Ascending aorta (tissue), 2 donors: ENCODE measurements at places on chromosomes 13 and 19. TPM values are rescaled to one million over a fixed set of nuclear protein-coding genes. Genes with fewer than 3 reads are reported as not detected.

- H3K4me1 ChIP-seq: peaks cover 8% of the 10 kb centered on the region
- H3K27ac ChIP-seq: no peak overlapping the region
- no peaks in the 10 kb centered on the region for H3K27me3 ChIP-seq
- peaks cover 38% of the 10 kb centered on the region for H3K36me3 ChIP-seq
- H3K4me3 ChIP-seq: no peak overlapping the region
- no peak for DNase-seq
Observed at GRCh38 chr19:47486900-47487299, 2.9 kb upstream of the KPTN start.

DNA sequence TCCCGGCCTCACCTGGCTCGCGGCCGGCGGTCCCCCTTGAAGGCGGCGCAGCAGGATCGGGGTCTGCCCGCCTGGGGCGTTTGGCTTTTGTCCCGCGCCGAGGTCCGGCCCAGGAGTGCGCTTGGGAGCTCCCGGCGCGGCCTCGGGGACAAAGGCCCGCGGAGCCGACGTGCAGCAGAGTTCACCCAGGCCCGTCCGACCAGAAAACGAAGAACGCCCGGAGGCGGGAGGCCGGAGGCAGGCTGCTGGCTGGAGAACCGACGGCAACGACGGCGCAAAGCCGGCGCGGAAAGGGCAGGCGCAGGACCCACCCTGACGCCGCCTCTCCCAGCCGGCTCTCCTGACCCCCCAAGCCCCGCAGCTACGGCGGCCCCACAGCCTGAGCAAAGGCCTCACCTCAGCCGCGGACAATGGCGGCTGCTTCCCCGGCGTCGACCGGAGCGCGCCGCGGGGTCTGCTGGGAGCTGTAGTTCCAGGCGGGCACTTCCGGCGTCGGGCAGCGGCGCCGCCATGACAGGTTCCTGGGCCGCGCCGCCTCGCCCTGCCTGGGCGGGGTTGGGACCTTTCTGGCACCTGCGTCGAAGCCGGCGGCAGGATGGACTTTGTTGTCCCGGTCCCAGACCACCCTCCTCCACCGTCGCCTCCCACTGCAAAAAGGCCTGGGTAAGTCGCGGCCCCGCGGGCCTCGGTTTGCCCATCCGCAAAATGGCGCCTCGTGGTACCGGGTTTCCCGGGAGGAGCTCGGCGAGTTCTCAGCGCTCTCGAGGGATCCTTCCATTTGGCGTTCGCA is at the start of gene ZNF606:
Gene ZNF606 (minus strand): TSS at position 437 of the 790 bp plus-strand sequence. CDS start 1,501 bp downstream, outside the sequence.
- peak; percentile 90 for DNase-seq
- H3K36me3 ChIP-seq: peaks cover 65% of the 10 kb centered on the region
- H3K4me1 ChIP-seq: peaks cover 4% of the 10 kb centered on the region
- H3K27me3 ChIP-seq: no peaks in the 10 kb centered on the region
- peak within 1 kb of the TSS; percentile 89 for H3K27ac ChIP-seq
- H3K4me3 ChIP-seq: peak within 1 kb of the TSS; percentile 78

DNA sequence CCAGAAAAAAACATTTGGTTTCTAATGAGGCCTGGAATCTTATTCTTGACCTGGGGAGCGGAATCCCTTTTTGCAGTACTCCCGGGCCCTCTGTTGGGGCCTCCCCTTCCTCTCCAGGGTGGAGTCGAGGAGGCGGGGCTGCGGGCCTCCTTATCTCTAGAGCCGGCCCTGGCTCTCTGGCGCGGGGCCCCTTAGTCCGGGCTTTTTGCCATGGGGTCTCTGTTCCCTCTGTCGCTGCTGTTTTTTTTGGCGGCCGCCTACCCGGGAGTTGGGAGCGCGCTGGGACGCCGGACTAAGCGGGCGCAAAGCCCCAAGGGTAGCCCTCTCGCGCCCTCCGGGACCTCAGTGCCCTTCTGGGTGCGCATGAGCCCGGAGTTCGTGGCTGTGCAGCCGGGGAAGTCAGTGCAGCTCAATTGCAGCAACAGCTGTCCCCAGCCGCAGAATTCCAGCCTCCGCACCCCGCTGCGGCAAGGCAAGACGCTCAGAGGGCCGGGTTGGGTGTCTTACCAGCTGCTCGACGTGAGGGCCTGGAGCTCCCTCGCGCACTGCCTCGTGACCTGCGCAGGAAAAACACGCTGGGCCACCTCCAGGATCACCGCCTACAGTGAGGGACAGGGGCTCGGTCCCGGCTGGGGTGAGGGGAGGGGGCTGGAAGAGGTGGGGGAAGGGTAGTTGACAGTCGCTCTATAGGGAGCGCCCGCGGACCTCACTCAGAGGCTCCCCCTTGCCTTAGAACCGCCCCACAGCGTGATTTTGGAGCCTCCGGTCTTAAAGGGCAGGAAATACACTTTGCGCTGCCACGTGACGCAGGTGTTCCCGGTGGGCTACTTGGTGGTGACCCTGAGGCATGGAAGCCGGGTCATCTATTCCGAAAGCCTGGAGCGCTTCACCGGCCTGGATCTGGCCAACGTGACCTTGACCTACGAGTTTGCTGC is at the start of gene ICAM4:
Gene ICAM4 (plus strand): TSS at position 153 of the 935 bp plus-strand sequence. CDS start 58 bp downstream, at position 211.
- H3K4me1 ChIP-seq: peaks cover 9% of the 10 kb centered on the region
- H3K36me3 ChIP-seq: peaks cover 8% of the 10 kb centered on the region
- no peak for DNase-seq
- peaks cover 8% of the 10 kb centered on the region for H3K27me3 ChIP-seq
- no peak within 1 kb of the TSS for H3K27ac ChIP-seq
- peak within 1 kb of the TSS; percentile 43 for H3K4me3 ChIP-seq

- H3K27me3 ChIP-seq: no peaks in the 10 kb centered on the region
- H3K4me3 ChIP-seq: no peak overlapping the region
- no peak for DNase-seq
- H3K4me1 ChIP-seq: no peaks in the 10 kb centered on the region
- no peak overlapping the region for H3K27ac ChIP-seq
Observed at GRCh38 chr13:72165276-72165675, 298.3 kb upstream of the DACH1 start.

DNA sequence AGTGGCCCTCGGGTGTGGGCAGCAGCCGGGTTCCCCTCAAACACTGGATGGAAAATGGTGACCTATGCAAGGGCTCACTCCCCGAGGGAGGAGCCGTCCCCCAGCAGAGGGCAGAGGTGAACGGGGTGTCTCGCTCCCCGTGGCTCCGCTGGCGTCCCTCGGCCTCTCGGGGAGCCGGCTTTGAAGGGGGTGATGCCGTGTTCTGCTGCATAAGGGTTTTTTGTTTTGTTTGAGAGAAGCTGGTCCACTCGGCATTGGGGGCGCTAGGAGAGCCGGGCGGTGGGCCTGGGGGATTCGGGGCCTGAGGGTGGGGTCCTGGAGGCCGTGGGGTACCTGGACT is 4.0 kb downstream of the EFNA2 start:
- no peak overlapping the region for H3K4me3 ChIP-seq
- peaks cover 26% of the 10 kb centered on the region for H3K27me3 ChIP-seq
- no peak overlapping the region for H3K27ac ChIP-seq

- H3K4me1 ChIP-seq: no peaks in the 10 kb centered on the region
- no peaks in the 10 kb centered on the region for H3K27me3 ChIP-seq
- no peak for DNase-seq
- no peak overlapping the region for H3K27ac ChIP-seq
- no peak overlapping the region for H3K4me3 ChIP-seq
- H3K36me3 ChIP-seq: no peaks in the 10 kb centered on the region
Observed at GRCh38 chr13:82407321-82407720, 1475.0 kb downstream of the SLITRK1 start.

- H3K27ac ChIP-seq: no peak overlapping the region
- no peak for DNase-seq
- H3K27me3 ChIP-seq: no peaks in the 10 kb centered on the region
Observed at GRCh38 chr13:95426631-95427030, 125.4 kb upstream of the ABCC4 start.

Gene CLEC17A
- not detected for total RNA-seq

DNA sequence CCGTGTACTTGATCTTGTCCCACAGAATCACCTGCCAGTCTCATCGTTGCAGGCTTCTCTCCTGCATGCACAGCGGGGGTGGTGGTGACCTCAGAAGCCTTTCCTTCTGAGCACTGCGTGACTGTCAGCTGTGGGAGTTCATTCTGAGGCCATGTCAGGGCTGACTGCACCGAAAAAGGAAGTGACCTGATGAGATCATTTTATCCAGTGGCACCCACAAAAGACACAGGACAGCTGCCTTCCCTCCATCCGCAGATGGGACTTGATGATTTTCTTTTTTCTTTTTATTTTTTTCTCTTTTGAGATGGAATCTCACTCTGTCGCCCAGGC is 89.7 kb downstream of the RAB20 start:
- no peaks in the 10 kb centered on the region for H3K27me3 ChIP-seq
- H3K36me3 ChIP-seq: peaks cover 94% of the 10 kb centered on the region
- peak; percentile 78 for DNase-seq
- H3K27ac ChIP-seq: no peak overlapping the region
- H3K4me3 ChIP-seq: no peak overlapping the region
- no peaks in the 10 kb centered on the region for H3K4me1 ChIP-seq

DNA sequence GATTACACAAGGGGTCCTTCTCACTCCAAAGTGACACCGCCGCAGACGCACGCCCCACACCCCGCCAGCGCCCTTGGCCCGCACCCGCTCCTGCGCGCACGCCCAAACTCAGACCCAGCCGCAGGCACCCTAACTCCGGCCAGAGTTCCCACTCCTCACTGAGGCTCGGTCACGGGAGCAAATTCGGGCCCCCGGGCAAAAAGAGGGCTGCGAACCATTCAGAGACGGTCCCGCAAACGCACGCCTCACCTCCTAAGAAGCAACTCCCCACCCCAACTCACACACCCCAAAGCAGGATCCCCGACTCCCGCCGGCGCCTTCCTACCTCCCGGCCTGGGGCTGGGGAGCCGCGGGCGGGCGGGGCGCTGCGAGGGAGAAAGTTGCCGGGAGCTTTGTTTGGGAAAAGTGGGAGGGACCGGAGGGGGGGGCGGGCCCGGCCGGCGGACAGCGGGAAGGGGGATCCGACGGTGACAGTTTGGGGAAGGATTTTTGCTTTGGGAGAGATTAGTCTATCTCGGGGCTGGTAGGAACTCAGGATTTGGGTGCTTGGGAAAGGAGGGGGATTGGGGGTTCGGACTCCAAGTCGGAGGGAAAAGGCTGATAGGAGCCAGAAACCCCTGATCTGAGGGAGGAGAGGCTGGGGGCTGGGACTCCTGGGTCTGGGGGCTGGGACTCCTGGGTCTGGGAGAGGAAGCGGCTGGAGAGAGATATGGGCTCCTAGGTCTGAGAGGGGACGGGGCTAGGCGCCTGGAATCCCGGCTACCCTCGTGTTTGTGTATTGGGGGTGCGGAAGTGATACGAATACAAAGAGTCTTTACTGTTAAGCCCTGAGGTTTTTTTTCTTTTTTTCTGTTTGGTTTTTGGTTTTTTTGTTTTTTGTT is at the start of gene TEAD2:
Gene TEAD2 (minus strand): TSS at position 369 of the 881 bp plus-strand sequence. CDS start 2,341 bp downstream, outside the sequence.
- H3K4me1 ChIP-seq: peaks cover 7% of the 10 kb centered on the region
- no peaks in the 10 kb centered on the region for H3K27me3 ChIP-seq
- DNase-seq: no peak
- H3K36me3 ChIP-seq: peaks cover 17% of the 10 kb centered on the region
- H3K4me3 ChIP-seq: peak within 1 kb of the TSS; percentile 76

GRCh38 chr19:558770-559439 is 13.5 kb upstream of the BSG start:
- no peaks in the 10 kb centered on the region for H3K4me1 ChIP-seq
- H3K27ac ChIP-seq: no peak overlapping the region
- no peak overlapping the region for H3K4me3 ChIP-seq
- no peak for DNase-seq
- H3K27me3 ChIP-seq: peaks cover 5% of the 10 kb centered on the region

GRCh38 chr13:111335298-111335697 is 14.9 kb downstream of the TEX29 start:
- no peaks in the 10 kb centered on the region for H3K27me3 ChIP-seq
- no peaks in the 10 kb centered on the region for H3K4me1 ChIP-seq
- DNase-seq: no peak
- H3K27ac ChIP-seq: no peak overlapping the region
- H3K4me3 ChIP-seq: no peak overlapping the region

Gene SIGLEC7
- total RNA-seq: 4.8 TPM

DNA sequence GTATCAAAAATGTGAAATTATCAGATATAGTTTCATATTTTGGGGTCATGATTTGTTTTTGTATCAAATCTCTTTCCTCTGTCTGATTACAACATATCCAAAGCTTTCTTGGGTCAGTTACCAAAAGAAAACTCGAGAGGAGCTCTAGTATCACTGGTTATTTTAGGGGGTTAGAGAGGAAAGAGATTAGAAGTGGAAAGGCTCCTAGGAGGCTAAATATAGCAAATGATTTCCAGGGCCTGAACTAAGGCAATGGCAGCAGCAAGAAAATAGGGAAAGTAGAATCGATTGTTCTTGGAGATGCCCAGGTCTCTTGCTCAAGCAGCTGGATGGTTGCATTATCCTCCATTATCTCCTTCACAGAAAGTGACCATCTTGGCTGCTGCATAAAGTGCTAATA is 72.9 kb downstream of the NHLRC3 start:
- DNase-seq: no peak
- no peak overlapping the region for H3K4me3 ChIP-seq
- no peaks in the 10 kb centered on the region for H3K36me3 ChIP-seq
- no peaks in the 10 kb centered on the region for H3K27me3 ChIP-seq
- H3K4me1 ChIP-seq: no peaks in the 10 kb centered on the region
- no peak overlapping the region for H3K27ac ChIP-seq

- no peaks in the 10 kb centered on the region for H3K36me3 ChIP-seq
- no peak for DNase-seq
- H3K4me3 ChIP-seq: no peak overlapping the region
- H3K27me3 ChIP-seq: no peaks in the 10 kb centered on the region
- H3K4me1 ChIP-seq: no peaks in the 10 kb centered on the region
- H3K27ac ChIP-seq: no peak overlapping the region
Observed at GRCh38 chr19:28880735-28881401, 332.1 kb downstream of the UQCRFS1 start.

GRCh38 chr13:23671377-23671776 is 101.2 kb downstream of the TNFRSF19 start:
- H3K27ac ChIP-seq: no peak overlapping the region
- H3K27me3 ChIP-seq: no peaks in the 10 kb centered on the region
- no peak overlapping the region for H3K4me3 ChIP-seq
- DNase-seq: no peak
- no peaks in the 10 kb centered on the region for H3K36me3 ChIP-seq
- H3K4me1 ChIP-seq: no peaks in the 10 kb centered on the region

DNA sequence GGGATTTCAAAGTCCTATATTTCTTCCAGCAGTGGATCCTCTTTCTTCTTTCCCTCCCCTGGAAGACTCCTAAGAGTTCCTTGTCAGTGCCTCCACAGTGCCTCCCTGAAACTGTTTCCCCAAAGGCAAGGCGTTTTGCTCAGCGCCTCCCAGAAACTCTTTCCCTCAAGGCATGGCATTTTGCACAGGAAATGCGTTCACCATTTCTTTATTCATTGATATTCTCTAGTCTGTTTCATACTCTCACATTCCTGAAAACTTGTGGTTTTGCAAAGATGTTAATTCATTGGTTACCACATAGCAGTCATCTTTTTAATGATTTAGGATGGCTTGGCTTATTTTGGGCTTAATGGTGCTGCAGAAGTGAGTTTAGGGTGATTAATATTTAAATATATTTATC is 177.3 kb upstream of the SLC10A2 start:
- H3K27me3 ChIP-seq: no peaks in the 10 kb centered on the region
- H3K36me3 ChIP-seq: no peaks in the 10 kb centered on the region
- H3K4me3 ChIP-seq: no peak overlapping the region
- H3K27ac ChIP-seq: no peak overlapping the region

GRCh38 chr13:44004878-44005277 is 125.2 kb downstream of the LACC1 start:
- no peaks in the 10 kb centered on the region for H3K36me3 ChIP-seq
- no peaks in the 10 kb centered on the region for H3K4me1 ChIP-seq
- H3K27me3 ChIP-seq: no peaks in the 10 kb centered on the region
- H3K4me3 ChIP-seq: no peak overlapping the region

Gene CYP4F2
- 83.0 TPM for total RNA-seq

Gene LSR
- 79.4 TPM for total RNA-seq

GRCh38 chr13:99766641-99767045 is 204.9 kb downstream of the ZIC5 start:
- no peaks in the 10 kb centered on the region for H3K36me3 ChIP-seq
- H3K4me3 ChIP-seq: no peak overlapping the region
- H3K27ac ChIP-seq: no peak overlapping the region

Gene TEX29
- total RNA-seq: not detected

Gene ASF1B
- 7.8 TPM for total RNA-seq

Gene OR7A17
- not detected for total RNA-seq

Gene PALM
- 107 TPM for total RNA-seq
